ENCODE measurements at places on chromosomes 12 and 14.

GRCh38 chr12:54525383-54525782 lies 24.0 kb upstream of the PDE1B start:
- DNase-seq: no peak

DNA sequence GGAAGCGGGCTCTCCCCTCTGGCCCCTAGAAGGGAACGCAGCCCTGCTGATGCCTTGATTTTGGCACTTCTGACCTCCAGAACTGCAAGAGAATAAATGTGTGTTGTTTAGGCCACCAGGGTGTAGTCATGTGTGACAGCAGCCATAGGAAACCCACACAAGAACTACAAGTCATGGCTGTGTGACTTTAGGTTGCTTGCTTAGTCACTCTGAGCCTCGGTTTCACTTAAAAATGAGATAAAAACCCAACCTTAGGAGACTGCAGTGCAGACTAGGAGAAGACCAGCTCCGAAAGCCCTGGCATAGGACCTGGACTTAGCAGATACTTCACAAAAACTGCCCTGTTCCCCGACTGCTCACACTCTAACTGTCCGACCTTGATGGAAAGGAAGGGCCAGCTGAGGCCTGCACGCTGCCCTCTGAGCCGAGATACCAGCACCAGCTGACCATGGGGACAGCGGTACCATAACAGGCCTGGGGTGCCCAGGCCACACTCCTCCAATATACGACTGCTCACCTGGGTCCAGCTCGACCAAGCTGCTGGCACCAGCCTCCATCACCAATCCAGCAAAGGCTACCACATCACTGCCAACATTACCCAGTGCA lies 53.5 kb downstream of the CCDC85C start:
- DNase-seq: no peak

DNA sequence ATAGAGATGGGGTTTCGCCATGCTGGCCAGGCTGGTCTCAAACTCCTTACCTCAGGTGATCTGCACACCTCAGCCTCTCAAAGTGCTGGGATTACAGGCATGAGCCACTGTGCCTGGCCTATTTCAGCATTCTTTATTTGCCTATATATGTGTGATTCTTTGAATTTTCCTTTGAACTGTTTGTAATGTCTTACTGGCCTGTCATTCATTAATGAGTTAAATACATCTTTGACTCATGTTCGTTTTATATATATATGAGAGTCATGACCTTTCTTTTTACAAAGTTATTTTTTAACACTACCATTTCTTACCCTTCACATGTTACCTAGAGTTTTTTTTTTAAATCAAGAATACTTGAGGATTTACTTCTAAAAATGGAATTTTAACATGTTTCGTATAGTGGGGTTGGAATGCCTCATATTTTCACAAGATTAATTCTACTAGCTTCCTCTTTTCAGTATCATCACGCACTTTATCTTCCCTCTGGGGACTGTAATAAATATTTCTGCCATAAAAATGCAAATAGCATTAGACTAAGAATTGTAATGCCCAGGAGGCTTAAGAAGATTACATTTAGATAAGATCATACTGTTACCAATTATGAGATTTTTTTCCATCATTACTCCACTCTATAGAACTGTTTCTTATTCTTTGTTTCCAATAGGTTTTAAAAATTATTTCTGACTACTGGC lies 66.7 kb downstream of the NTN4 start:
- DNase-seq: no peak

GRCh38 chr12:83514372-83514771 lies 827.7 kb downstream of the TMTC2 start:
- no peak for DNase-seq

DNA sequence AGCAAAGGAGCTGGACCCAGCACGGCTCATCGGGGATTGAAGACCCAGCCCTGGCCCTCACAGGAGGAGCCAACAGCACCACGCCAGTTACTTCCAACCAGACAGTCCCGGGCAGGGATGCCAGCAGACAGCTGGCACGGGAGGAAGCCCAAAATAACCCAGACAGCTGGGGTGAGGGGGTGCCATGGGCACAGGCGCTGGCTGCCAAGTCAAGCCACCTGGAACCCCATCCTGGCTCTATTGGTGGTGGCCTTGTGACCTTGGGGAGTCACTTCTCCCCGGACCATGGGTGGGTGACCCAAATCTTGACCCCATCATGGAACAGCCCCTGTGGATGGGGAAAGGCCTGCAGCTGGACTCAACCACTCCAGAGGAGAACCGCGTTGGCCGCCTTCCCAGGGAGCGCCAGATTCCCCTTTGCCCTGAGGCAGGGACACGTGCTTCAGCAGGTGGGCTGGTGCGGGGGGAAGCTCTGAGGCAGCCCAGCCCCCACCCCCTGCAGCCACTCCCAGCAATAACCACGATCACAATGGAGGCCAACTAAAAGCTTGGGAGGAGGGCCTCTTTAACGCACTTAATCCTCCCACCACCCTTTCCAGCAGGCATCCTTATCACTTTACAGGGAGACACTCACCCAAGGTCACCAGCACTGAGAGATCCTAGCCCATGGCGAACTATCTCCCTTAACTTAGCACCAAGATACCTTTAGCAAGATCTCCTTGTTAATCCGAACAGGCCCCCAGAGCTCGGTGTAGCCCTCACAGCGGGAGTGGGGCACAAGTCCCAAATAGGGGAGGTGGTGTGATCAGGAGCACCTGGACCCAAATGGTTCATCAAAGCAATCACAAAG lies 4.7 kb upstream of the RHOF start:
- peak; percentile 74 for DNase-seq

- DNase-seq: no peak
Measured at GRCh38 chr12:24661657-24662096, 287.2 kb downstream of the BCAT1 start.

- no peak for DNase-seq
Measured at GRCh38 chr12:79121486-79121885, 256.9 kb downstream of the SYT1 start.

GRCh38 chr12:96365604-96366380 lies 34.4 kb downstream of the CDK17 start:
- DNase-seq: no peak

- no peak for DNase-seq
Measured at GRCh38 chr14:104571246-104571645, 8.3 kb upstream of the C14orf180 start.

- DNase-seq: no peak
Measured at GRCh38 chr12:74021937-74022336, 515.7 kb upstream of the ATXN7L3B start.

DNA sequence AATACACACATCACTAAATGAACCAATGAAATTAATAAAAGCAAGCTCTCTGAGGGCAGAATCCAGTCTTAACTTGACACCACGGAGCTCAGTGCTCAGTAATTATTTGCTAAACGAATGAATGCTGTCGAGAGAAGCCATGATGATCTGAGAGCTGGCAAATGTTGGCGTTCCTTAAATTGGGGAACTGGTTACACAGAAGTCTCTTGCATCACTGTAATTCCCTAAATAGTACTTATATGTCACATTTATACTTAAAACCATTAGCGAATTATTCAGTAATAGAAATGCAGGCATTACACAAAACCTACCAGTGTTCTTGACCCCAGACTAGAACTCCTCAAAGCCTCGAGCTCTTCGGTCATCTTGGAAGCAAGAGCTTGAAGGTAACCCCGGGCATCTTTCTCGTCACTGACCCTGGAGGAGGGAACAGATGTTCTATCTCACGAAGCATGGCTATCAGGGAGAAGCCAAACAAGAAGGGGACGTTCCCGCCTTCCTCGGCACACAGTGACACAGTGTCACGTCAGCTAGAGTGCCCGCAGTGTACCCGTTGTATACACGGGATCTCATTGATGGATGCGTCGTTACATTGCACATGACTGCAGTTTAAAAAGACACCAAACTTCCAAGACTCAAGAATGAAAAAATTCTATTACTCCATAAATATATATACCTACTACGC lies 43.6 kb downstream of the AMN start:
- no peak for DNase-seq

GRCh38 chr14:83912032-83912642 lies 1617.8 kb upstream of the FLRT2 start:
- DNase-seq: no peak

DNA sequence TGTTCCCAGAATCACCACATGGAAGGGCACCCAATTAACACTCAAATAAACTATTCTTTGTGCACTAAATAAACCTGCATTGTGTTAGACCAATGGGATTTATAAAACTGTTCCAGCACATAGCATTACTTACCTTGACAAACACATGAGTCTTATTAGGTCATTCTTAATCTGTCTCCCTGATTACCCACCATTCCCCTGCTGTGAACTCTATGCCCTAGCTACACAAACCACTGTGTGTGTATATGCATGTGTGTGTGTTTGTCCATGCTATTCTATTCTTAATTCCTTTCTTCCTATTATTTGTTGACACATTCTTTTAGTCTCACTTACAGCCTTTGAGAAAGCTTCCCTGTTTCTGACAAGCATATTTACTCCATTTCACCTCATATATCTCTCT lies 303.6 kb upstream of the GARIN6 start:
- DNase-seq: no peak

DNA sequence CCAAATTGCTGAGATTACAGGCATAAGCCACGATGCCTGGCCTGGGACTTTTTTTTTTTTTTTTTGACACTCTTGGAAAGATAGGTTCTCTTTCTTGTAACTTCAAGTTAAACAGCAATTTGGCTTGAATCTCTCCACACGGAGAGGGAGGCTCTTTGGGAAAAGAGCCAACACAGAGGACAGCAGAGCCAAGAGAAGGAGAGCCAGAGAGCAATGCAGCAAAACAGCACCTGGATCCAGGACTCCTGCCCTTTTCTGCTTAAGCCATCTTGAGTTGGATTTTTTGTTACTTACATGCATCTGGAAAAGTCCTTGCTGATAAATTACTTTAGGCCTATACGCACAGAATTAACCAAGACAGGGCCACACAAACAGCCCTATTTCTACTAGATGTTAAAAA lies 176.8 kb downstream of the APAF1 start:
- no peak for DNase-seq

GRCh38 chr12:25764409-25764808 lies 194.1 kb upstream of the RASSF8 start:
- no peak for DNase-seq

GRCh38 chr12:46839232-46839631 lies 13.4 kb upstream of the SLC38A4 start:
- no peak for DNase-seq

- no peak for DNase-seq
Measured at GRCh38 chr14:23613242-23614070, 22.7 kb upstream of the DHRS2 start.

- DNase-seq: peak; percentile 25
Measured at GRCh38 chr14:31261859-31262731, 54.5 kb upstream of the HECTD1 start.

DNA sequence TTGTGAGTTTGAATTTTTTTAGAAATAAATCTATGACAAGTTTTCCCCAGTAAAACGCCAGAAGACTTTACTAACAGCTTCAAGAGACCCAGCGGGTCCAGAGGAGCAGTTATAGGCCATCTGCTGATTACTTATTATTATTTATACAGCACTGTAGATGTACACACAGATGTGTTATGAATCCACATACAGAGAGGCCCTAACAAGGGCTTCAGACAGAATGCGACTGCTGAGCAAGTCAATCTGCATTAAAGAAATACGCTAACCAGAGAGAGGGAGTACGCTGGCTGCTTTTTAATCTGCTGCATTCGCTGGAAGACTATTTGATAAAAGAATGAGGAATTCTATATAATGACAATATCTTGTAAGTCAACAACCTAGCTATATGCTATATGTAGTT lies 32.5 kb downstream of the ATF7 start:
- DNase-seq: no peak

- DNase-seq: no peak
Measured at GRCh38 chr12:57214398-57214781, 2.2 kb upstream of the NXPH4 start.

GRCh38 chr12:129186952-129187351 lies 333.7 kb downstream of the GLT1D1 start:
- no peak for DNase-seq

DNA sequence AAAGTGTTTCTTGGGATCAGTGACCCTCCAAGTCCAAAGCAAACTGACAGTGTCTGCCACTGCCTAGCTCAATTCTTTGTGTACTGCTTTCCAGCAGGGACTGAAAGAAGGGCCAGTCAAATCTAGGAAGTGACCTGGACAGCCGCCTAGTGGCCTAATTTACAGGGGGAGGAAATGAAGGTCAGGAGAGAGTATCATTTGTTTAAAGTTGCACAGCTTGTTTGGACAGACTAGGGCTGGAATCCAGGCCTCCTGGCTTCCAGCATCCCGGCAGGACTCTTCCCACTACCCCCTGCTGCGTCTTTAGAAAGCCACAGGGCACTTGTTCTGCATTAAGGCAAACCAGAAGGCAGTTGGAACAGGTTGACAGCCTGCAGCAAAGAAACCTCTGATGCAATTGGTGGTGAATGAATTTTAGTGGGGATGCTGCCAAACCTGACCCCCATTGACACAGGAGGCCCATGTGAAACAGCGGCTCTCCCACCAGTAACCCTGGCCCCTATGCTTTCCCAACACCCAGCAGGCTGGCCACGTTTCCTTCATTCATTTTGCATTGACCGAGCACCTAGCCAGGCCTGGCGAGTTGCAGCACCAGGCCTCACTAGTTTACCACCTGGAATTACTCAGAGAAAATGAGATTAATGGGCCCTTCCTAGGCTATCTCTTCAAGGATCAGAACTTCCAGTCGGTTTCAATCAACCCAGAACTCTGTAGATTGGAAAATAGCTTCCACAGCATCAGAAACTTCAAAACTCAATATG lies 28.2 kb downstream of the GALNT16 start:
- DNase-seq: peak; percentile 91

- DNase-seq: no peak
Measured at GRCh38 chr14:91138511-91139359, 24.9 kb downstream of the DGLUCY start.

GRCh38 chr14:20732979-20733635 lies 12.6 kb upstream of the EDDM3A start:
- DNase-seq: no peak

Data from NCI-H2107 (cell line).